Epithelial cell of proximal tubule (primary cell): ENCODE measurements at places on chromosomes 1 and 21.

GRCh38 chr1:9731051-9731537 lies 79.6 kb downstream of the PIK3CD start:
- no peak for DNase-seq

DNA sequence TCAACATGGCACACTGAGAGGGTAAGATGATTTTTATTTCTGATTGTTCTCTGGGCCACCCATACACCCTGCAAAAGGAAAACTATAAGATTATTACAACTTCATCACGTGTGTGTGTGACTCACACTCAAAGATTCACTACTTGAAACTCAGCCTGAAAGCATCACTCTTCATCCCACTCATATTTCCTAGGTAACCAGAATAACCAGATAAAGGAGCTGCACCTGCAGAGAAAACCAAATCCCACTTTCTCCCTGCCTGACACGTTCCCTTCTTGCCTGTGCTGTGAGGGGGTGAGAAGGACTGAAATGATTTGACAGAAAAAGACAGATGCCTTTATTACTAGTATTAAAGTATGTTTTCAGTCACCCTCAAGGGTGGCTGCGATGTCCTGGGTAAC lies 131.6 kb downstream of the TGFBR3 start:
- DNase-seq: no peak

DNA sequence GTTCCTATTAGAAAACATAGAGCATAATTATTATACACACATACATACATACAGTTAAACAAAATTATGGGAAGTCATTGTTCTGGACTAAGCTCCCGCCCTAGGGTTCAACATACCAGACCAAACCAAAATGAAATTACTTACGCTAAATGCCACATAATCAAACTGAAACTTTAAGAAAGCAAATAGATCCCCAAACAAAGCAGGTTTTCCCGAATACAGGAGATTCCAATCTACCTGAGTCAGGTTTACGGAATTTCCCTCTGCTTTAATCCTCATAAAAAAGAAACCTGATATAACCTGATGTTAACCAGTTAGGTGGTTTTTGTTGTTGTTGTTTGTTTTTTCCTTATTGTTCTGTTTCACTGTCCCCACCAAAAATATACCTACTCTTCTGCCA lies 1886.9 kb downstream of the NCAM2 start:
- DNase-seq: no peak

DNA sequence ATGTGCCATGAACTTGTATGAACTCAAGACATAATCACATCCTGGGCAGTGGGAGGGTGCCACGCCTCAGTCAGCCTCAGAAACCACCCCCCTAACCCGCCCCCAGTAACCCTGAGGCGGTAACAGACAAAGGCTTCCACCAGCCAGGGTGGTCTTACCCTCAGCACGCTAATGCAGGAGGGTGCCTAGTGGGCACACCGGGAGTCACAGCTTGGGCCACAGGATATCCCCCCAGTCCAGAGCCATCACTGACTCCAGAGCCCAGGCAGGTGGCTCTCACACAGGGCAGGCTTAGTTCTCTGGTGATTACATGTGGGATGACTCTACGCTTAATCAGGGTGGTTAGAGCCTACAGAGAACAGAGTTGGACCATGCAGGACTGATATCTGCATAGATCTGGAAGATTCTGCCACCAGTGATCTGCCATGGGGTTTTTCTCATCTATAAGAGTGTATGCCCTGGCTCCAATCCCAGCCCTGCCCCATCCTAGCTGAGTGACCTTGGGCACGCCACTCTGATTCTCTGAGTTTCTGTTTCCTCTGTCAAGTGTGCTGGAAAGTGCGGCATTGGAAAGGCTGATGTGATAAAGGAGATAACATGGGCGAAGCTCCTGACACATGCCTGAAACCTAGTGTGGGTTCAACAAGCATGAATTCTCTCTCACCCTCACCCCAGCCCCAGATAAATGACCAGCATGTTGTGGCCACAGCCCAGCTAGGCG lies 27.3 kb downstream of the OPTC start:
- no peak for DNase-seq

GRCh38 chr21:14548779-14549178 lies 2.7 kb upstream of the SAMSN1 start:
- DNase-seq: no peak

- no peak for DNase-seq
These were observed 135.3 kb downstream of the KAZN start for GRCh38 chr1:14733779-14734140.

GRCh38 chr1:47563201-47563600 lies 125.4 kb downstream of the FOXD2 start:
- no peak for DNase-seq
